Regular cardiac myocyte (primary cell): ENCODE measurements at places on chromosomes 12 and 14. TPM values are rescaled to one million over a fixed set of nuclear protein-coding genes. Genes with fewer than 3 reads are reported as not detected.

Gene RASAL1
- total RNA-seq, result not detected in 2 replicates

Gene MYO1A
- under 0.01 TPM in 1 of 2 replicates, not detected in the other for total RNA-seq

Gene OTX2
- total RNA-seq, result not detected in 2 replicates

Gene LTBP2
- 156 and 186 TPM in 2 replicates for total RNA-seq

Gene KRT3
- not detected in 2 replicates for total RNA-seq

Gene DERA
- 44.5 and 65.6 TPM in 2 replicates for total RNA-seq

Gene SLC7A8
- under 0.01 and 1.4 TPM in 2 replicates for total RNA-seq

Gene C14orf132
- total RNA-seq, result 1.9 and 20.9 TPM in 2 replicates

Gene ANKS1B
- total RNA-seq, result 0.38 and 11.3 TPM in 2 replicates

Gene SAV1
- 18.8 and 23.1 TPM in 2 replicates for total RNA-seq

Gene KRT78
- not detected in 2 replicates for total RNA-seq

Gene SLC41A2
- total RNA-seq, result 17.1 and 41.2 TPM in 2 replicates

Gene DIO3
- not detected in 2 replicates for total RNA-seq

Gene P2RX7
- total RNA-seq, result under 0.01 and 1.1 TPM in 2 replicates

Gene PTHLH
- total RNA-seq, result 4.2 and 10.2 TPM in 2 replicates

Gene SPX
- total RNA-seq, result 0.38 and 0.85 TPM in 2 replicates

Gene SLC25A21
- under 0.01 and 0.58 TPM in 2 replicates for total RNA-seq

Gene GALNT16
- total RNA-seq, result 1.9 and 2.5 TPM in 2 replicates

Gene NRIP2
- total RNA-seq, result under 0.01 and 0.28 TPM in 2 replicates

Gene MGP
- total RNA-seq, result 47.7 and 113 TPM in 2 replicates

Gene CCDC85C
- total RNA-seq, result 3.7 and 7.7 TPM in 2 replicates

Gene ZC2HC1C
- total RNA-seq, result 0.85 and 0.96 TPM in 2 replicates

Gene TAS2R13
- 0.58 and 1.1 TPM in 2 replicates for total RNA-seq

Gene C14orf119
- 38.1 and 57.7 TPM in 2 replicates for total RNA-seq

Gene SERPINA3
- 1.3 and 9.9 TPM in 2 replicates for total RNA-seq
